ENCODE measurements at places on chromosomes 7 and 10.

- no peak for DNase-seq
These were observed 445.3 kb downstream of the HTR7 start for GRCh38 chr10:90412582-90412981.

GRCh38 chr7:41319581-41319980 lies 383.3 kb downstream of the INHBA start:
- no peak for DNase-seq

DNA sequence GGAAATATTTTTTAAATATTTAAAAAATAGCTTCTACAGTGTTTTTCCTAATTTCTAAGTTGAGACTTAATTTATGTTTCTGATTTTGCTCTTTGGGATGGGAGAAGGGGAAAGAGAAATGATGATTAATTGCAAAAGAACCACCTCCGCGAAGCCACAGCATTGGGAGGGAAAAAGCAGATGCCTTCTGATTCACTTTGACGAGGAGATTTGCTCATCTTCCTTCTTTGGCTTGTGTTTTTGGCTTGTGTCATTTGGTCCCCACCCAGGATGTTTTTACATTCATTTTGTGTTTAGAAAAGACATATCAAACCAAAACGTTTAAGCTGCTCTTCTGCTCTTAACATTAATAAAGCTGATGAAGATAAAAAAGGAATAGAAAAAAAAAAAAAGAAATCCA lies 121.7 kb downstream of the MACC1 start:
- DNase-seq, result no peak

DNA sequence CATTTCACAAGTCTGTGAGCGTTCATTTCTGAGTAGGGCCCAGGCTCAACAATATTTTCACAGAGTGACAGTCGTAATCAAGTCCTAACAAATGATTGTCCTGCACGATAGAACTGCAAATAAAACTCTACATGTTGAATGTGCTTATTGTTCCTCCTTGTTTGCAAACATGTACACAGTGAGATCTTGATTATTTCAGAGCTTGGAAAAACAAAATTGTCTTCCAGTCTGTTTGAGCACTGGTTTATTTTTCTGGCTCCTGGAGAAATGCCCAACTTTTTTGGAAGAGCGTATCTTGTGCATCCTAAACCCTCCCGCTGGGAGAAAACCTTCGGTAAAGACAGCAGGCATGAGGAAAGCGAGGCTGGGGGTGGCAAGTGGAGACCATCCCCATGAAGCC lies 91.1 kb downstream of the TEX36 start:
- no peak for DNase-seq

DNA sequence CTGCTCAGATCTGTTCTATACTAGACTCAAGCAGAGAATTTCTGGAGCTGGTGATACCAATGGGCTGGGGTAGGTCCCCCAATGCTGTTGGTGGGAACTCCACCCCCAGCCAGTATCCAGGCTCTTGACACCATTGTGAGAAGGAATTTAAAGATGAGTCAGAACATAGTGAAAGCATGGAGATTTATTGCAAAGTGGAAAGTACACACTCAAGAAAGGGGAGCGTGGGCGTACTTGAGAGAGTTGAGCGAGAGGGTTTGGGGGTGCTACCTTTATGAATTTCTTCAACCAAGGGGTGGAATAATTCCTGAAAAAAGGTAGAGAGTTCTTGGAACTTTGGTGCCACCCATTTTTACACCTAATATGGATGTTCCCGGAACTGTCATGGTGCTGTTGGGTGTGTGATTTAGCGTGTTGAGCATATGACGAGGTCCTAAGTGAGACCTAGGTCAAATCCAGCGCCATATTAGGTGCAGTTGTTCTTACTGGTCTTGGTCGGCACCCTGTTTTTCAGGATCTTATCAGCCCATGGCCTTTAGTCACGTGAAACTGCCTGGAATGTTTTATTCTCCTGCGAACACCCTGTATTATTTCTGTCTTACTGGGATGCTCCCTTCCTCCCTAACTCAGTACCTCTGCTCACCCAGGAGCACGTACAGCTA lies 122.0 kb upstream of the AHR start:
- DNase-seq, result no peak

DNA sequence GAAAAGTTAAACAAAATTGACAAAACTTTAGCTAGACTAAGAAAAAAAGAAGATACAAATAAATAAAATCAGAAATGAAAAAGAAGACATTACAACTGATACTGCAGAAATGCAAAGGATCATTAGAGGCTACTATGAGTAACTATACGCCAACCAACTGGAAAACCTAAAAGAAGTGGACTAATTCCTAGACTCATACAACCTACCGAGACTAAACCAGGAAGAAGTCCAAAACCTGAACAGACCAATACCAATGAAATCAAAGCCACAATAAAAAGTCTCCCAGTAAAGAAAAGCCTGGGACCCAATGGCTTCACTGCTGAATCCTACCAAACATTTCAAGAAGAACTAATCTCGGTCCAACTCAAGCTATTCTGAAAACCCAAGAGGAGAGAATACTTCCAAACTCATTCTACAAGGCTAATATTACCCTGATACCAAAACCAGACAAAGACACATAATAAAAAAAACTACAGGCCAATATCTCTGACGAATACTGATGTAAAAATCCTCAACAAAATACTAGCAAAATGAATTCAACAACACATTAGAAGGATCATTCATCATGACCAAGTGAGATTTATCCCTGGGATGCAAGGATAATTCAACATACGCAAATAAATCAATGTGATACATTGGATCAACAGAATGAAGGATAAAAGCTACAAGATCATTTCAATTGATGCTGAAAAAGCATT lies 20.3 kb downstream of the ELAPOR2 start:
- DNase-seq, result no peak

DNA sequence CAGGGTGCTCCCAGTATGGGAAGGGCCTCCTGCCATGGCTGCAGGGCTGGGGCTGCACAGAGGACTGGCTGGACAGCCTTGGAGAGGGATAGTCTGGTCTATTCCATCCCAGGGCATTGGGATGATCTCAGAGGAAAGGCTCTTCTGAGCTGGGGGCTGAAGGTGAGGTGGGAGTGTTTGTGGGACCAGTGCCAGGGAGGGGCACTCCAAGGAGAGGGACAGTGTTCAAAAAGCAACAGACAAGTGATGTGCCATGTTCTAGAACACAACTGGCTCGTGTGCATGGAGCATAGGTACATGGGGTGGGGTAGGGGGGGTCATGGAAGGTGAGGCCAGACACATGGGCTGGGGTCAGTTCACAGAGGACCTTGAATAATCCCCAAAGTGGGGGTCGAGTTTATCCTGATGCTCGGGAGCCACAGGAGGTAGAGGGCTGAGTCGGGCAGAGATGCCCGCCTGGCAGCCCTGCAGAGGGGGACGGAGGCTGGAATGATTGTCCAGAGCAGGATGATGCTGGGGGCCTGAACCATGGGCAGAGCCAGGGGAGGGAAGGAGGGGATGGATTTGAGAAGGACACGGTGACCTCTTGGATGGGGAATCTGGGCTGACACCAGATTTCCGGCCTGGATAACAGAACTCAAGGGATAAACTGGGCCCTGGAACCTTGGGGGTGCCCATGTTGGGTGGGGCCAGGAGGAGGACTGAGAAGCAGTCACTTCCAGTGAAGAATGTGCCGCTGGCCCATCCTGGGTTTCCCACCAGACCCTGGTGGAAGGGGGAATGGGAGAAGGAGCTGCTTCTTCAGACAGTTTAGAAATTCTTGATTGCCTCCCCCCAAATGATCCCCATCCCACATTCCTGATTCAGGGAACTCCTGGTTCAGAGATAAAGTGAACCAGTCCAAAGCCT lies 50.4 kb downstream of the NEURL1 start:
- DNase-seq, result no peak

GRCh38 chr7:27165996-27166530 lies 726 bp upstream of the HOXA9 start:
- DNase-seq, result no peak

DNA sequence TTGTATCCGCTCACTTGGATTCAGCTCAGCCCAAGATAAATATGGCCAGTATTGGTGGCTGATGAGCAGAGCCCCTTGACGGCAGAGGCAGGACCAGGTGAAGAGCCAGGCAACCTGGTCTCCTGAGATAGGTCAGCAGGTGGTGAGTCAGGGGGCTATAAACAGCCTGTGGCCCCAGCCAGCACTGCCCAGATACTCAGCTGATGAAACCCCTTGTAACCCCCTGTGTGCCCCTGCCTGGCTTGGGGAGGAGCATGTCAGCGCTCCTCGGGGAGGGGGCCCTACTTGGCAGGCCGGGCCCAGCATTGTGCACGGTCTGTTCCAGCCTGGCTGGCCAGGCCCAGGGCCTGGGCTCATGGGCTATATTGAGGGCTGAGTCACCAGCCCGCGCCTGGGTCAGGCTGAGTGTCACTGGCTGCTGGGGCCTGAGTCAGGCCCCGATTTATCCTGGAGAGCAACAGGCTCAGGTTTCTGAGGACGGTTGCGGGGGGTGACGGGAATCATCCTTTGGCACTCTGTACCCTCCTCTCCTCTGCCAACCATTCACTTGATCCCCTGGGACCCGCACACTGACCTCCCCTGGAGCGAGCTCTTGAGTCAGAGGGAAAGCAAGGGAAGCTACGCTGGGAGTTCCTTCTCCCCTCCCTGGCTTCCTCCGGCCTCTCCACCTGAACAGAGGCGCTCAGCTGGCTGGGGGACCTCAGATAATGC lies 2.8 kb upstream of the FLNC start:
- DNase-seq, result no peak

DNA sequence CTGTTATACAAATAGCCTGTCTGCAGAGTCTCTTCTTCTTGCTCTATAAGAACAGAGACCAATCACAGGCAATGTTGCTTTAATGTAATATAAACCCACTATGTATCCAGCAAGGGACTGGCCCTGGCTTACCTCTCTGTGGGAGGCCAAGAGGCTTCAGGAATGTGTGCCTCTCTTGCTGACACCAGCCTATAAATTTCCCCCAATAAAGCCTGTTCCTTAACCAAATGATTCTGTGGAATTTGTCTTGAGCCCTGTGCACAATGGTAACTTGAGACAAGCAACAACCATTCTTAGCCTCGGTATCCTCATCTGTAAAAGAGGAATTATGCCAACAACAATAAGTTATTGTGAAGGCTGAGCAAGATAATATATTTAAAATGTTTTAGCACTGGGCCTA lies 563.7 kb downstream of the GRM8 start:
- DNase-seq, result no peak

- peak; percentile 21 for DNase-seq
These were observed 221.0 kb upstream of the FZD1 start for GRCh38 chr7:91043186-91043585.

DNA sequence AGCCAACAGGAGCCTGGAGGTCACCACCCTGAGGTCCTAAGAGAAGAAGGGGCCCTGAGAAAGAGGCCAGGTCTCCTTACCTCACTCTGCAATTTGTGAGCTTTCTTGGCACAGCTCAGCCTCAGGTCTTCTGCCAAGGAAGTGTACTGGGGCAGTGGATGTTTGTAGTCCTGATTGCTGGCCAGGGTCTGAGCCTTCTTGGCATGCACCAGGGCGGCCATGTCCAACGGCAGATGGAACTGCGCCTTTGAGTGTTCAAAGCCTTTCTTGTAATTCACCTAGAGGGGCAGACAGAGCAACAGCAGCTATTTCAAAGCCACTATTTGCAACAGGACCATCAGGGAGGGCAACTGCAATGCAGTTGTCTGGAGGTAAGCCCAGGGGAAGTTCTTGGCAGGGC lies 51.7 kb downstream of the NRAP start:
- peak; percentile 53 for DNase-seq

DNA sequence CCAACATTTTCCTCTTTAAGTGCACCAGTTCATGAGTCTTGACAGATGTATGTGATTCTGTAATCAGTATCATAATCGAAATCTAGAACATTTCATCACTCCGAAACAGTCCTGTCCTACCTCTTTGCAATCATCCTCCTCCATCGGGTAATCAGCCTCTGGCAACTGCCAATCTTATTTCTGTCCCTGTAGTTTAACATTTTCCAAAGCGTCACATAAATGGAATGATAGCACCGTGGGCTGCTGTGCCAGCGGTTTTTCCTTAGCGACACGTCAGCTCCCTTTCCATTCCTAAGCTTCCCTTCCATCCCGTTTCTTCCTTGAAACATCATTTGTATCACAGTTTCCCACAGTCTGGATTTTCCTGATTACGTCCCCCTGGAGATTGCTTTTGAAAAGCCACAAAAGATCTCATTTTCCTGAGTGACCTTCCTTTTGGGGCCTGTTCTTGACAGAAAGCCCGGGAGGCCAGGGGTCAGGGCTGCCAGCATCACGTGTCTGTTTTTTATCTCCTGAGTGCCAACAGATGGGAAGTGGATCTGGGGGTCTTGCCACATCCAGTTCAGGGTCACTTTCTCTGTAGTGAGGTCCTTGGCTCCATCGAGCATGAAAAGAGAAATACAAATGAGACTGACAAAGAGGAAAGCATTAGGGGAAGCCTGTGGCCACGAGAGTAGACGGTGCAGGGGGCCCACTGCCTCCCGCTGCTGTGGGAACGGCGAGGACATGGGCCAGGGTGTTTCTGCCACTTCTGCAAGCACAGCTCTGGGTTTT lies 31.6 kb downstream of the TMEM120A start:
- DNase-seq, result peak; percentile 76

- no peak for DNase-seq
These were observed 157.1 kb upstream of the PRKCQ start for GRCh38 chr10:6737080-6737641.

DNA sequence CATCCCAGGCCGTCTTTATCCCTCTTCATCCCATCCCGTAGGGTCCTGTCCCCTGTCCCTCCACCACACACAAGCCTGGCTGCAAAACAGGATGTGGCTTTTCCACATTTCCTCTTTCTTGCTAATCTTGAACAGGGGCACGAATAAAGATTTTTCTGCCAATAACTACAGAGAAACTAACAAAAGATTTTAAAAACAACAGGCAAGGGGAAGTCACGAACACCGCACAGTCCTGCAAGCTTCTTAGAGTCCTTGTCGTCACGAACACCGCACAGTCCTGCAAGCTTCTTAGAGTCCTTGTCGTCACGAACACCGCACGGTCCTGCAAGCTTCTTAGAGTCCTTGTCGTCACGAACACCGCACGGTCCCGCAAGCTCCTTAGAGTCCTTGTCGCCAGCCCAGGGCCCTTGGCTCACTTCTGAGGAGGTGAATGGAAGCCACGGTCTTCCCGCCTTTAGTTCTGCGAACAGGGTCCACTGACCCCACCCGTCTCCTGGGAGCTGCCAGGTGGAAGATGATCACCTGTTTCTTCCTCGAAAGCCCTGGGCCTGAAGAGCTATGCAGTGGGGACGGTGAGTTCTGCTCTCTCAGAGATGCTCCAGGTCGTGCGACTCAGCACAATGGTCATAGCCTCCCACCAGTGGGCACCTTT lies 10.3 kb upstream of the INSIG1 start:
- no peak for DNase-seq

- DNase-seq, result no peak
These were observed 5.7 kb upstream of the GNAI1 start for GRCh38 chr7:80128918-80129317.

All from putamen (tissue), 1 donor.